NCI-H460 (cell line): ENCODE measurements at places on chromosomes 16 and 17. TPM values are rescaled to one million over a fixed set of nuclear protein-coding genes. Genes with fewer than 3 reads are reported as not detected.
A peak's percentile ranks its signal among the peaks of the same experiment; 100 is the strongest.

- DNase-seq = no peak
These were observed 103.0 kb downstream of the SNX29 start for GRCh38 chr16:12079412-12079965.

GRCh38 chr16:56368545-56368944, 56.8 kb downstream of the AMFR start:
- DNase-seq = no peak

DNA sequence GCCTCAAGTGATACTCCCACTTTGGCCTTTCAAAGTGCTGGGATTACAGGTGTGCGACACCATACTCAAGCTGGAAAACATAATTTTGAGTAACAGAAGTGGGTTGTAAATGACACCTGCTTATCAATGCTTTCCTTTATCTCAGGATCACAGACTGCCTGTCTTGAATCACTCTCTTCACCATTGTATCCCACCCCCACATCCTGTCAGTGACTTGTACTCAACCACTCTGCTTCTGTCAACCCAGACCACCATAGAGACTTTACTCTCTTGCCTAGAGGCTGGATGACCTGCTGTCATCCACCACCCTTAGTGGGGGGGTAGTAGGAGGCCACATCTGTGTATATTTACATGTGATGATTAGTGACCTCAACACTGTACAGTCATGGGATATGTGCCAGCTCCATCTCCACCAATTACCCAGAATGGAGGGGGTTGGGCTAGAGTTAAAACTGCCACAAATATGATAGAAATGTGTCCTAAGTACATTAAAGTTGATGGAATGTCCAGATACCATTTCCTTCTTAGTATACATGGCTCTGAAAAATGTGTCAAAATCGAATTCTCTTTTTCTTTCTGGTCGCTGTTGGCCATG, 338.7 kb downstream of the GRIN2A start:
- DNase-seq = no peak

GRCh38 chr17:27199948-27200347, 94.0 kb upstream of the WSB1 start:
- no peak for DNase-seq

DNA sequence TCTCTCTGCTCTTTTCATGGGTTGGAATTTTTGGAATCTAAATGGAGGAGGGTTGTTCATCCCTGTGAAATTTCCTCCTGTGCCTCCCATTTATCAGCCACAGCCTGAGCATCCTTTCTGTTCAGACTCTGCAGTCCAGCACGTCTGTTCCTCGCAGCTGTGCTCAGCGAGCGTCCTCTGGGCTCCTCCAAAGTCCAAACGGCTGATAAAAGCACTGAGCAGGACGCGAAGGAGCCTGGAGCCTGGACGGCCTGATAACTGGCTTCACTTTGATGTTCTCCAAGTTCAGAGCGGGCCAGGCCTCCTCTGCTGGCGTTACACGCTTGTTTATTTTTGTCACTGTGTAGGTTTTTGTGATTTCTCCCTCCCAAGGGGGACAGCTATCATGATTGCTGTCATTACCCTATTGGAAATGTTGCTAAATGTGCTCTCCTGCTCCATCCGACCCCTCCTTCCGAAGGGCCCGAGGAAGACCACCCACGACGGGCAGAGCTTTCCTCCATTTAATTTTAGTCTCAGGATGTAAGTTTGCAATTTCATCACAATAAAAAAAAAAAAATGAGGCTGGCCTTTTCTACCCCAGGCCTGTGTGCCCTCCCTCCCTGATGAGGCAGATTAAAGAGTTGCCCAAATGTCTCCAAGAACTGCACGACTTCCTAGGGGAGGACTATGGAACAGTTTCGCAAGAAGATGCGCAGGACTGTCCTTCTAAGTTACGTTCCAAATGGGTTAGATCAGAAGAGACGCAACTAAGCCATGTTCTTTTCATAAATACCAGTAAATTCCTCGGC, 290.5 kb upstream of the FOXF1 start:
- no peak for DNase-seq

- DNase-seq = no peak
These were observed 12.0 kb downstream of the PGS1 start for GRCh38 chr17:78390241-78391050.

GRCh38 chr16:30665155-30665829, 7.1 kb downstream of the FBRS start:
- DNase-seq = no peak

GRCh38 chr16:77014441-77014840, 176.5 kb upstream of the MON1B start:
- DNase-seq = no peak

DNA sequence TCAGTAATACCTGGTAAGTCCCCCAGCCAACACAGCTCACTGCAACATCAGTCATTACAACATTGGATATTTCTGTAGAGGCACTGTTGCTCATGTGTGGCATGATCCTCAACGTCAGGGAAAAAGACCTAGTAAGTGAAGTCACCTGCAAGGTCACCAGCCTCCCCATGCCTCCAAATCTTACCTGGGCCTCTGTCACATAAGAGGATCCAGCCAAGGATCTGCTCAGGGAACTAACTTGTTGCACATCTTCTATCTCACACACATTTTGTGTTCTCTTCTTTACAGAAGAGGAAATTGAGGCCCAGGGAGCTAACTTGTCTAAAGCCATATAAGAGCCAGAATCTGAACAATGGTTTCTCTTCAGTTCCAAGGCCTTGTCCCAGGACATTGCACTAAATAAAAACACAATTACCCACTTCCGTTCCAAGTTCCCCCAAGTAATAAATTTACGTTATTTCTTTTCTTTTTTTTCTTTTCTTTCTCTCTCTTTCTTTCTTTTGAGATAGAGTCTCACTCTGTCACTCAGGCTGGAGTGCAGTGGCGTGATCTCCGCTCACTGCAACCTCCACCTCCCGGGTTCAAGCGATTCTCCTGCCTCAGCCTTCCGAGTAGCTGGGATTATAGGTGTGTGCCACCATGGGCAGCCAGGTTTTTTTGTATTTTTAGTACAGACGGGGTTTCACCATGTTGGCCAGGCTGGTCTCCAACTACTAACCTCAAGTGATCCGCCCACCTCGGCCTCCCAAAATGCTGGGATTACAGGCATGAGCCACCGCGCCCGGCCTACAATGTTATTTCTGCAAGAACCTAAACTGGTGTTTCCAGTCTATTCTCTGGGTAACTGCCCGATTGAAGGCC, 1.3 kb downstream of the SHMT1 start:
- DNase-seq = no peak

DNA sequence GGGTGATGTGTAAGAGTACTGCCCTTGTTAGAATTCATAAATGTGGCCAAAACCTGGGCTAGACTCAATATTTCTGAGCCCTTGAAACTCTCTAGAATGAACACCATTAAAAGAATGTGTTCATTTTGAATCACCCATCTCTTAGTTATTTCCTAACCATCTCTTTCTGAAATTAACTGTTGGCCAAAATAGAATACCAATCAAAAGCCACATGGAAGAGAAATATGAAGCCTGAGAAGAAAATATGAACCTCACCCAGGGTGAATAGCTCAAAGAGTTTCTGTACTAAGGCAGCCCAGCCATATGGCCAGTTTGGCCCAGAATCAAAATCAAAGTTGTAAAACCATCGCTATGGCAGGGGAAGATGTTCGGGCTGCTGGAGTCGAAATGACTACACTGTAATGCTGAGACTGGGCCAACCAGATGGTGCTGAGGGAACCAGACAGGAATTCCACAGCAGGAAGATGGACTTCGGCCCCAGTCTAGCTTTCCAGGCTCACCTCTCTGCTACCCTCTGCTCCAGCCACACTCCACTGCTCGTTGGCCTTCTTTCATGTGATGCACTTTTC, 154.3 kb upstream of the ZFHX3 start:
- DNase-seq = no peak

- DNase-seq = peak; percentile 20
These were observed 534.1 kb downstream of the GRIN2A start for GRCh38 chr16:9647981-9648701.

DNA sequence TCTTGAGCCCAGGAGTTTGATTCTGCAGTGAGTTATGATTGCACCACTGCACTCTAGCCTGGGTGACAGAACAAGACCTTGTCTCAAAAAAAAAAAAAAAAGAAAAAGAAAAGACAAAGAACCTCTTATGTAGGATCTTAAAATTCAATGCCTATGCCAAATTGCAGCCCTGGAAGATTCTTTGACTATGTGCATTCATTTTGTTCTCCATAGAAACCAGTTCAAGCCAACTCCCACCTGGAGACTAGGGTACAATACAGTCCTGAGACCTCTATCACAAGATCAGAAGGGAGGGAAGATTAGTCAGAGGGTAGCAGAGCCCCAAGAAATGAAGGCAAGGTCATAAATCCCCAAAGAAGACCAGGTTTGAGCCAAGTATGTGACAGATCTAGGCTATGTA, 90.6 kb upstream of the HAS3 start:
- no peak for DNase-seq

DNA sequence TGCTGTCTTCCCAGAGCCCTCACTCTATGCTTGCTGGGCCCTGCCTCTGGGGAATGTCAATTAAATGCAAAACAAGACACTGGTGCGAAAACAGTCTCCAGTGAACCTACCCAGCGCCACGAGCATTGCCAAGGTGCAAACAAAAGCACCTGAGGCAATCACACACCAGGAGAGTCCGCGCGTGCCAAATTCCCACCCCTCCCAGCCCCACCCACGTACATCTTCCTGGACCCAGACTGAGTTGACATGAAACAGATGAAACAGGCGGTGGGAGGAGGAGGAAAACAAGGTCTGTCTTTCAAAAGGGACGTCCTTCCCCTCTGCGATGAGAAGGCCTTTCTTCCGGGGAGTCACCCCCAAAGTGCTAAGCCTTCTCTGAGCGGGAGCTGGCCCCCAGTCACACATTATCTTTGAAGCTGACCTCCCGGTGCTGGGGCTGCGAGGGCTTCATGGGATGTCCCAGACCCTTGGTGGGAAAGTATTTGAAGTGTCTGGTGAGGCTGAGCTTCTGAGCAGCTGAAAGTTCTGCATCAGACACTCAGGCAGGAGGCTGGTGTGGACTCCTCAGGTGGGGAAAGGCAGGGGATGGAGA, 200.4 kb downstream of the AXIN2 start:
- no peak for DNase-seq

DNA sequence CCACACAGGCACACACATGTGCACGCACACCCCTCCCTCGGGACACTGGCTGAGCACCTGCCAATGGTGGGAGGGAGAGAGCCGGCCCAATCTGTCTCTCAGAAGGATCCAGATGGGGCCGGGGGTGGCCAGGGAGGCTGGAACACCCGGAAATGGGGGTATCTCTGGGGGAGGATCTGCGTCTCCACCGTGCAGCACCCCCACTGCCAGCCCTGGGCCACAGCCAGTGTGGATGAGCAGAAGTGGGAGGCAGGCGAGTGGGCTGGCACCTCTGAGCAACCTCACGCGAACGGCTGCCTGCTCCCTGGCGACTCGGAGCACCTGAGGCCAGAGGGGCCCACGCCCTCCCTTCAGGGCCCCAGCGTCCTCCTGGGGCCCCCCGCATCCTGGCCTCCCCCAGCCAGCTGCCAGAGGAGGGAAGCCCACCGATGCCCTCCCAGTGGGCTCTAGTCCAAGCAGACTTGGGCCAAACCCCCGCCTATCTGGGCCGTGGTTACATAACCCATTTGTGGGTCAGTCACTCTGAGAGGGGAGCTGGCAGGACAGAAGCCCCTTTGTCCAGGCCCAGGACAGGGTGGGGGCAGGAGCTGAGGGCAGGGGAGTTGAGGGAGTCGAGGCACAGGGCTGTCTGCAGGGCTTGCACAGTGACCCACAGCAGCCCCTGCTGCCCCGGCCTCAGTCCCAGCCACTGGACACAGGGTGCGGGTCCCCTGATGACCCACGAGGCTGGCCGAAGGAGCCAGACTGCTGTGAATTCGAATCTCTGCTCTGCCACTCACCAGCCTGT, 5.6 kb downstream of the CASKIN1 start:
- DNase-seq = no peak

GRCh38 chr16:12951392-12951791, 50.0 kb downstream of the SHISA9 start:
- no peak for DNase-seq

DNA sequence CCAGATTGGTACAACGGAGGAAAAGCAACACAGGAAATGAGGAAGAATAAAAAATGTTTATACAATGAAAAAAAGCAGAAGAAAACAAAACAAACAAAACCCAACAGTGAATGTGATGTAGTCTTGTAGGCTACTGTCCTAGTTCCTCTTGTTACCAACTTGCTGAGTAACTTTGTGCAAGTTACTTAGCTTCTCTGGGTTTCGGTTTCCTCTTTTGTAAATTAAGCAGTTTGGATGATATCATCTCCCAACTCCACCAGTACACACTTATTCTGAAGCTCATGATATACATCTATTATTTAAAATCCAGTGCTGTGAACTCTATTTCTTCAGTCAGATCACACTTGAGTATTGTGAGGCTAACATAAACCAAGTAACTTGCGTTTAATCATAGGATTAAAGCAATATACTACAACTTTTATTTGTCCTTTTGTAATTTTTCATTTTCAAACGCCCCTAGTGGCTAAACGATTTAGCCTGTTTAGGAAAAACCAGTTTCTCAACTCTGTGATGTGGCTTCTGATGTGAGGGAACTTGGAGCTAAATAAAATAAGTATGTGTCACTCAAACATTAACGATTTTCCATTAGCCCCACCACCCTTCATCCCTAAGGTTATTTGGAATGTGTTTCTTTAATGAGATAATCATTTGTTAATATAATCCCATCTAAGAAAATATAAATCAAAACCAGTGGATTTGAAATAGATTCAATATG, 1.4 kb upstream of the UNK start:
- peak; percentile 49 for DNase-seq

- DNase-seq = no peak
These were observed 128.8 kb downstream of the HS3ST2 start for GRCh38 chr16:22942811-22943210.

DNA sequence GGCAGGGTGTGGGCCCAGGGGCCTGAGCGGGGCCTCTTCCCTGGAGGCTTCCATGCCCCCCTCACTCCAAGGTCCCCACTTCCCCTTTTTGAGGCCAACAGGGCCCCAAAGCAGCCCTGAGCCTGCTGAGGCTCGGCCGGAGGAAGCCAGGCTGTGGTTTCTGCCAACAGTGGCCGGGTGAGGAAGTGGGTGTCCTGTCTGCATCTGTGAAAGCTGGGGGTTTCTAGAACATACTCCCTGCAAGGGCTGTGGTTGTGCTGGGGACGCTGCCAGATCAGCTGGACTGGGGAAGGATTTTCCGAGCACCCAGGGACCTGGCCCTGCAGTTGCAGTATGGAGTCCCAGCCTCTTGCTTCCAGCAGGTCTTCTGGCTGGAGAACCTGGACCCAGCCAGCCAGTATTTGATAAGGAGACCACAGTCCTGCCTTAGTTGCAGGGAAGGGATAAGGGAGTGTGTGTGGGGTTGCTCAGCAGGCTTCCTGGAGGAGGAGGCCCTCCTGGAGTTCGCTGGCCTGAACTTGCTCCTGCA, 15.7 kb downstream of the ADCY7 start:
- no peak for DNase-seq

Gene RAB11FIP4
- total RNA-seq = 0.97 and 0.98 TPM in 2 replicates

Gene CFAP97D1
- 0.09 TPM in 1 of 2 replicates, not detected in the other for total RNA-seq

Gene DYNLRB2
- not detected in 2 replicates for total RNA-seq

Gene TEX2
- 13.9 TPM in 2 replicates for total RNA-seq

Gene C17orf50
- total RNA-seq = not detected in 2 replicates

Gene HOXB13
- total RNA-seq = 1.9 and 2.0 TPM in 2 replicates

Gene KDM6B
- total RNA-seq = 7.7 and 8.8 TPM in 2 replicates

Gene SMIM5
- total RNA-seq = 0.02 TPM in 1 of 2 replicates, not detected in the other

Gene CNGB1
- not detected in 2 replicates for total RNA-seq

Gene RAMP2
- 0.63 and 0.74 TPM in 2 replicates for total RNA-seq

Gene MYH8
- total RNA-seq = not detected in 2 replicates
